ENCODE measurements at places on chromosomes 13 and 19. TPM values are rescaled to one million over a fixed set of nuclear protein-coding genes. Genes with fewer than 3 reads are reported as not detected.

Gene CD70
- total RNA-seq: not detected

DNA sequence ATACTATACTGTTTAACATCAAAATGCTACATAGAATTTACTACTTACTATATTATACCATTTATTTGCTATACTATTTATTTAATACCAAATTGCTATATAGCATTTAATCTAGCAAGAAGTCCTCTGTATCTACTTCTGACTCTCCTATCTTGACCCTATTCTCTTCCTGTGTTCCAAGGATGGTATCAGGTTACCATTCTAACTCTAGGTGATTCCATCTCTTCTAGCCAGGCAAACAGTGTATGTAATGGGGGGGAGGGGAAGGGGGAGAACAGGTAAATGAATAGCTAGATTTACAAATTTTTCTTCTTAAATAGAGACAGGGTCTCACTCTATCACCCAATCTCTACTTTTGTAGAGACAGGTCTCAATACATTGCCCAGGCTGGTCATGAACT, 200.3 kb downstream of the DIAPH3 start:
- H3K4me1 ChIP-seq: no peaks in the 10 kb centered on the region
- no peak overlapping the region for H3K4me3 ChIP-seq
- no peak overlapping the region for H3K27ac ChIP-seq
- no peaks in the 10 kb centered on the region for H3K36me3 ChIP-seq
- DNase-seq: no peak
- H3K27me3 ChIP-seq: no peaks in the 10 kb centered on the region

DNA sequence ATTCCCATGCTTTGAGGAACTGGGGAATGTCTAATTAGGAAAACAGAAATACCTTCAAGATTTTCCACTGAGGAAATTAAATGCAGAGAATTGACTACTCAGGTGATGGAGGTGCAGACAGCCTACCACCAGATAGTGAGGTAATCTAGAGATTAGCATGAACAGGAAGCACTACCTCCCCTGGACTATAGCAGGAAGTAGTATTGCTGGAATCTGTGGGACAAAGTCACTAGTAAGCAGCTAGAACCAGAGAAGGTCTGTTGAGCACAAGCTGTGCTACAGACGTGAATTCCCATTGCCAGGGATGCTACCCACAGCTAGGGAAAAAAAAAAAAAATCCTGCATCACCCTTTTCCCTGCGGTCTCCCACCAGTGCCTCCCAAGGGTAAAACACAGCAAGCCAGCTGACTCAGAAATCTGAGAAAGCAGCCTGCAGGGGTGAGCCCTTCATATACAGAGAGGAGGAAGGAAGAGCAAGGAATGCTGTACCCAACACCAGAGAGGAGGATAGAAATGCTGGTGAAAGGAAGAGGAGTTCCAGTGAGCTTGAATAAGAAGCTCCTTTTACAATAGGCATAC, 10.2 kb downstream of the ENOX1 start:
- no peaks in the 10 kb centered on the region for H3K27me3 ChIP-seq
- no peaks in the 10 kb centered on the region for H3K36me3 ChIP-seq
- H3K27ac ChIP-seq: no peak overlapping the region
- no peak for DNase-seq

Gene BRME1
- 1.2 TPM for total RNA-seq

DNA sequence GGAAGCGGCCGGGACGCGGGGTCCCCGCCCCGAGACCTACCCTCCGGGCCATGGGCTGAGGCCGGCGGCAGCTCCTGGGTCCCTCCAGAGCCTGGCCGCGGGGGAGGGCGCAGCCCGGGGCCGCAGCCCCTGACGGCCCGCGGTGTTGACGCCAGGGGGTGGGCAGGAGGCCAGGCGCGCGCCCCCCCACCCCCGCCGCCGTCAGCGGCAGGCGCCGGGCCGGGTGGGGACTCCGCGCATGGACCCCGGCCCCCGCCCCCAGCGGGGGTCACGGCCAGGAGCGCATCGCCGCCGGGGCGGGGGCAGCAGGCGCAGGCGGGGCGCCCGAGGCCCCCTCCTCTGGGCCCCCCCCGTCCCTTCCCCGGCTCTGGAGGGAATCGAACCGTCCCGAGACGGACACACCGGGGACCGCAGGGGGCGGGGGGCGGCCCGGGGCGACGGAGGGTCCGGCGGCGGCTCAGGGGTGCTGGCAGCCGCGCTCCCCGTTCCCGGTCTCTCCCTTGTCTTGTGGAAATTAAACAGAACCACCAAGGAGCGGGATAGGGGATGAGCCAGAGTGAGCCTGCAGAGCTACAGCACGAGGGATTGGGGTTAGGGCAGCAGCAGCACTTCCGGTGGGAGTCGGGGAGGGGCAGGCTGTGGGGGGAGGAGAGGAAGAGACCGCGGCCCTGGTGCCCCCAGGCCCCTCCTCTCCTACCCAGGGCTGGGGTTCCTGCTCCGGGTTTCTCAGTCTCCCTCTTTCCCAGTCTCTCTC, at the start of gene MEIS3:
Gene MEIS3, minus strand, starts transcription at position 498 of the 754 bp plus-strand sequence. Its CDS starts 446 bp downstream, at position 52.
- no peaks in the 10 kb centered on the region for H3K36me3 ChIP-seq
- H3K27ac ChIP-seq: no peak within 1 kb of the TSS

Data from right lobe of liver (tissue), 6 donors.